IMR-90 (cell line): ENCODE measurements at places on chromosomes 11 and 22. TPM values are rescaled to one million over a fixed set of nuclear protein-coding genes. Genes with fewer than 3 reads are reported as not detected.

The SHANK3 gene
- total RNA-seq: 0.18 and 0.28 TPM in 2 replicates

The C22orf15 gene
- total RNA-seq: 1.7 and 2.3 TPM in 2 replicates

DNA sequence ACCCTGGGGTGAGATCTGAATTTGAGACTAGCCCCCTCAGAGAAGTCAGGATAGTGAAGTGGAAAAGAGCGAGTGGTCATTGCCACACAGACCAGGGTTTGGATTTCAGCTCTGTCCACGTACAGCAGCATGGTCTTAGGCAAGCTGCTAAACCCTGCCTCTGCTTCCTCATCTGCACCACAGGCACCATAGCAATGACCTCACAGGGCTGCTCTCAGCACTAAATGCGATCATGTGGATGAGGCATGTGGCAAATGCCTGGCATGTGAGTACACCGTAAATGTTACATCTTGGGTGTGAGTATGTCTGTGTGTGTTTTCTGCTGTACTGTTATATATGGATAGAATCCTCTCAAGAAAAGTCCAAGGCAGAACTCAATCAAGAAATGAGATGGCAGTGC lies 15.8 kb downstream of the NAV2 start:
- DNase-seq: peak; percentile 80

- peak; percentile 30 for DNase-seq
Measured at GRCh38 chr11:84316866-84317555, 1030.8 kb upstream of the CCDC90B start.
